ENCODE measurements at places on chromosomes 2 and 18.
A peak's percentile ranks its signal among the peaks of the same experiment; 100 is the strongest.

DNA sequence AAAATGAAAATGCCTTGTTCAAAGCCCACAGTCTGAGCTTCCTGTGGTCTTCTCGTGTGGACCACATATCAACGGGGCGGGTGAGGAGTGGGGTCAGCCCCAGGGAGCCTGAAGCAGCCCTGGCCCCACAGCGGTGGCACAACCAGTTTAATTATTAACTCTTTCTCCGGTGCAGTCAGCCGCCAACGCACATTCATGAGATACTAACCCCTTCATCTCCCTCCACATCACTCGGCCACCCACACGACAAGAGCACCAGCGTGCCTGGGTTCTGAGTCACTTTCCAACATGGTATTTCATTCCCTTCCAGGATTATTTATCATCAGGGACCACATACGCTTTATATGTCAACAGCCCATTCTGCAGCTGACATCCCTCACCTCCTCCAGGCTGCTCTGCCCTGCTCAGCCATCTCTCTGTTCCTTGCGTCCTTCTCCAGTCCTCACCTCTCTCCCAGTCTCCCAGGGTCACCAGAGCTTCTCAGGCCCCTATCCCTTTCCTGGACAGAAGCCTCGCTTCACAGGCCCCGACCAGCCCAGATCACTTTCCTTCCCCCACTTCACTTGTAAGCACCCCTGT is 48.0 kb upstream of the ID2 start:
- peak; percentile 24 for DNase-seq

GRCh38 chr2:144995482-144995881 is 475.6 kb upstream of the ZEB2 start:
- no peak for DNase-seq

DNA sequence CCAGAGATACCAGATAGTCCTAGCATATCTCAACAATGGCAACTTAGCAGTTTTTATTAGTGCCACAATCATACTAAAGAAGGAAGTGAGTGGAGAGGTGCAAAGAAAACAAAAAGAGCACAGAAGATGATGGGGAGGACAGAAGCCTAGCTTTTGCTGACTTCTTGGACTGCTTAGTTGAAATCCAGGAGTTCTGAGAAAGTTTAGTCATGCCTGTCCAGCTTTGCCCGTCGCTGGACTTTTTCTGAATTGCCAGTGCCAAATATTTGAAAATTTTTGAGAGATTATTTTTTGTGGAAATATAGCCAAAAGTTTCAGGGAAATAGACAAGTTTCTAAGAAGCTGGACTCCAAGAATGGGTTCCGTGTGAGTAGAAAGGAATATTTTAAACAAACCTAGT is 558.7 kb upstream of the TNP1 start:
- no peak for DNase-seq

DNA sequence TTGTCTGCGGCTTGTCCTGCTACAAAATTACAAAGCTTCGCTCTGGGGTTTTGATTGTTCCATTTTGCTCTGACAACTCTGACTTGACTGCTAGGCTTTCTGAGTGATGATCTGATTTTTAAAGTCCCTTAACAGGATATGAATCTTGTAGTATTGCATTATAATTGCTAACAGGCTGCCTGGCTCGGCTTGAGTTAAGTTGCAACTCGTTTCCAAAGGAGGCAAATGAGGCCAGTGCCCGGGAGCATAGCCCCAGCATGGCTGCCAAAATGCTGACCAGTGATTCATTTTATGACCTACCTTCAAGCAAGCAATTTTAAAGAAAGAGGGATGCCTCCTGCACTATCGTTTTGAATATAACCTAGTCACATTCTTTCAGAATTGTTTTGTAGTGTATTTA is 135.4 kb downstream of the COL6A3 start:
- no peak for DNase-seq

GRCh38 chr2:162368494-162368893 is 24.6 kb downstream of the GCA start:
- DNase-seq: no peak

- DNase-seq: no peak
These were observed 102.2 kb upstream of the MSH2 start for GRCh38 chr2:47300609-47301276.

GRCh38 chr2:195369218-195369587 is 287.8 kb upstream of the SLC39A10 start:
- no peak for DNase-seq

DNA sequence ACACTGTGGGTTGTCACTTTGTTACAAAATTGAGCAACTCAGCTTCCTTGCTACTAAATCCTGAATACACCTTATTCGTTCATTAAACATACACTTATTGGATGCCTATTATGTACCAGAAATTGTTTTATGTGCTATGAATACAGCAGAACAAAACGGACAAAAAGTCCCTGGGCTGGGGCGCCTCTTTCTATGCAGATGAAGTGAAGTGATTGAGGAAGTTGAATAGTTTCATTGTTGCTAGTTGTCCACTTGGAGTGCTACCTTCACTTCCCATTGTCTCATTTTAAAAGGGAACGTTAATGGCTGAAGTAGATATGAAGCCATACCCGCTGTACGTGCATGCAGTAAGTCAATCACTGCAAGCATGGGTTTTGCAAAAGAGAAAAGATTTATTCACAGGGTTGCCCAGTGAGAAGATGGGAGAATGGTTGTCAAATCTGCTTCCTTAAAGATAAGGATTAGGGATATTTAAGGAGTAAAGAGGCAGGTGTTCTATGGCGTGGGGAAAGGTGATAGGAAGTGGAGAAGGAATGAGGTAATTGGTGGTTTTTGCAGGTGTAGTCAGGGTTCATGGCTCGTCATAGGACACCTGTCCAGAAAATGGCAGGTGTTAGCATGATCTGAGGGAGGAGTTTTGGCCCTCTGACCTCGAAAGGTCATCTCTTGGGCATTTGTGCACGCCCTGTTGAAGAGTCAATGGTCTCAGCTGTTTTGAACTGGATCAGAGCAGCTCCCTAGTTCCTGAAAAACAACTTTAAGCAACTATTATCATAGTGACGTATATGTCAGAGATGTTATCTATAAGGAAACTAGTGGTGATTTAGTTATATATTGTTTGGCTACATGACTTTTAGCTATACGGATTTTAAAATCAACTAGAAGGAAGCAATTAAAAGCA is 23.5 kb downstream of the TRPM8 start:
- no peak for DNase-seq

DNA sequence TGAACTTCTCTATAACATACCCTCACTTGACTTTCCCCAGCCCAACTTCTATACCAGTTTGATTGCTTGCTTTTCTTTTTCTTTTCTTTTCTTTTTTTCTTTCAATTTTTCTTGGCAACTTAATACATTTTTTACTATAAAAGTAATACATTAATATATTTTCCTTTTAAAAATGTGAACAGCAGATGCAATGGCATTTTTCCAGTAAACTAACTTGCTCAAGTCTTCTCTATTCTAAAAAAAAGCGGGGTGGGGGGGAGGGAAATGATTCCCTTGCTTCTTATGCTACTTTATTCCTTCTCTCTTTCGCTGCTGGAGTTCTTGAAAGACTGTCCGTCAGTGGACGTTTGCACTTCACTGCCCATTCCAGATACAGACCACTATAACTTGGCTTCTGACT is 70.5 kb downstream of the RBMS1 start:
- no peak for DNase-seq

DNA sequence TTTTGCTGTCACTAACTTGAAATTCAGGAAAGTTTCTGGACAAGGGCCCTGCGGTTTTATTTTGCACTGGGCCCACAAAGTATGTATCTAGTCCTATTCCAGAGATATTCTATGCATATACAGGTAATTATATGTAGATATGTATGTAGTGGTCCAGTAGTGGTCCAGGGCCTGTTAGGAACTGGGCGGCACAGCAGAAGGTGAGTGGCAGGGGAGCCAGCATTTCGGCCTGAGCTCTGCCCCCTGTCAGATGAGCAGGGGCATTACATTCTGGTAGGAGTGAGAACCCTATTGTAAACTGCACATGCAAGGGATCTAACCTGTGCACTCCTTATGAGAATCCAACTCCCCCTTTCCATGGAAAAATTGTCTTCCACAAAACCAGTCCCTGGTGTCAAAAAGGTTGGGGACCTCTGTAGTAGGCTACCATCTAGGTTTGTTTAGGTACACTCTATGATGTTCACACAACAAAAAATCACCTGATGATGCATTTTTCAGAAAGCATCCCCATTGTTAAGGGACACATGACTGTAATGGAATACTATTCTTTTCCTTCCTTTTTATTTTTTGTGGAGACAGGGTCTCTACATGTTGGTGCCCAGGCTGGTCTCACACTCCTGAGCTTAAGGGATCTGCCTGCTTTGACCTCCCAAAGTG is 2.8 kb upstream of the PPP4R3B start:
- DNase-seq: no peak

DNA sequence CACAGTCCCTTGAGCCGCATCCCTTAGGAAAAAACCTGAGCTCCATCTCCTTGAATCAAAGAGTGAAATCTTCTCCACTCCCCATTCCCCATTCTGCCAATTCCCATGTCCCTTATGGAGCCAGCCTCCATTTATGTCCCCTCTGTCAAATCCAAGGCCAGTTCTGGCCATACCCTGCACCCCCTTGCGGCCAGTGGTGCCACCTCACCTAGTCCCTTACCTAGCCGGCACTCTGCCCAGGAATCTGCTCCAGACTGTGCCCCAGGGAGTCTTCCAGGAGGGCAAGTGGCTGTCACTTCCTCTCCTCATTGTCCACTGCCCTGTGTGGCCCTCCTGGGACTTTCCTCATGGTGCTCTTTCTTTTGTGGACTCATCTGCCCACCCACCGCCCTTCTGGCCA is 195.4 kb upstream of the RMP24 start:
- no peak for DNase-seq

DNA sequence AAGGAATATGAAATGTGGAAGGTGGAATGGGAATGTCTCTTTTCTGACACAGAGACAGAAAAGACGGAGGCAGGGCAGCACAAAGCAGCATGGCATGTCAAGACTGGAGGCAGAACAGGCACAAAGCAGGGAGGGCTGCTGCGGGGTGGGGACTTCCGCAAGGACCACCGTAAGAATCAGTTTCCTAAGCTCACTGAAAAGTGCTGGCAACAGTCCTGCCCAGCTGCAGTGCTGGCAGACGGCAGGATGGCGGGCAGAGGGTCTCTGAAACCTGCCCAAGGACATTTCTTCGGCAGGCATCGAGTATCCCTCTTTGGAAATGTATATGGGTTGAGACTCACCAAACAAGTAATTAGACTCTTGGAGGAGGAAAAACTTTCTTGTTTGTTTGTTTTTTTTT is 54.9 kb downstream of the FAM178B start:
- no peak for DNase-seq

DNA sequence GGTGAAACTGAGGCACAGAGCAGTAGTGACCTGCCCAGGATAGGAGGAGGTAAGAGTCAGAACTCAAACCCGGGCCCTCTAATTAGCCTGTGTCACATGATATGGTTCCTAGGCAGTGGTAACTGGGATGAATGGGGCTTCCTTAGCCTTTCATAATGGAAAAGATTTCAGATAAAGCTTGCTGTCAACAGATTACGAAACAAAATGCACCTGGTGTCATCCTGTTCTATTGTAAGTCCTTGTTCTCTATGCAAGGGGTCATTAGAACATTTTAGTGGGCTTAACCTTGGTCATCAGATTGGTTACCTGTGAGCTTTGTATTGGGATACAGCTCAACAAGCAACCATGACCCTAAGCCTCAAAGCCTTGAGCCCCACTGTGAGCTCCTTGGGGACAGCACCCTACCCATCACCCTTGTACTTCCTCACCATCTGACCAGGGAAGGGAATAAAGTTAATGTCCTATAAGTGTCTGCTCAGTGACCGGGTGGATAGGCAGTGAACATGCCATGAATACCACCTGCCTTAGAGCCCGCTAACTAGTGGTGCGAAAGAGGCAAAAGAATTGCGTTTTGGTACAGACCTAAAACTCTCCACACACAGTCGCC is 70.3 kb upstream of the RMDN2 start:
- DNase-seq: no peak

GRCh38 chr2:82790206-82791021 is 1668.7 kb downstream of the SUCLG1 start:
- no peak for DNase-seq

DNA sequence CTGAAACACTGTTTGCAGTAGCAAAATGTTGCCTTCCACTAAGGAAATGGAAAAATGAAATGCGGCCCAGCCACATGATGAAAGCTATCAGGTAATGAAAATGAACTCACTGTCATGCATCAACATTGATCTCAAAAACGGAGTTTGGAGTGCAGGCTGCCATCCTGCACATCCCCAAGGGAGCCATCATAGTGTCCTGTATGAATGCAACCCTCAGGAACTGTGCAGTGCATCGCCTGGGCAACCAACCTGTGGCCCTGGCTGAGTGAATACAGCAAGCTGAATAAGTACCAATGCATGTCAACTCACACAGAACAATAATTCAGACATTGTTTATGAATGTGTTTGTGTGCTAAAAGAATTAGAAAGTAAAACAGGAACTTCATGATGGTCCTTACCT is 23.1 kb upstream of the TXNDC2 start:
- no peak for DNase-seq

DNA sequence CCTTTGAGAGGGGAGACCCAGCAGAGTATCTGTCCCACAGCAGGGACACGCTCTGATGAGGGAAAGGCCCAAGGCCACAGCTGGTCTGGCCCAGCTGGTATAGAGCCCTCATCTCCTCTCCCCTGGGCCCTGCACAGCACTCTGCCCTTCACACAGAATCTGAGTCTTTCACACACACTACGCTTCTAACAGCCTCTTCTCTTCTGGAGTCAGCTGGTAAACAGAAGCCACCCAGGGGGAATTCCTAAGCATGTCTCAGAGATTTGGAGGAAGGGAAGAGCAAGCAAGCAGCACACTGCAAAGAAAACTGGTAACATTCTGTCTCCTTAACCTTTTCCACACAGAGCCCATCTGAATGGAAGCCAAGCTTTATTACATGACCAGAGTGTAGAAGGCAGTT is 121.1 kb upstream of the ACAA2 start:
- DNase-seq: no peak

GRCh38 chr2:207819021-207819797 is 49.5 kb upstream of the FZD5 start:
- no peak for DNase-seq

DNA sequence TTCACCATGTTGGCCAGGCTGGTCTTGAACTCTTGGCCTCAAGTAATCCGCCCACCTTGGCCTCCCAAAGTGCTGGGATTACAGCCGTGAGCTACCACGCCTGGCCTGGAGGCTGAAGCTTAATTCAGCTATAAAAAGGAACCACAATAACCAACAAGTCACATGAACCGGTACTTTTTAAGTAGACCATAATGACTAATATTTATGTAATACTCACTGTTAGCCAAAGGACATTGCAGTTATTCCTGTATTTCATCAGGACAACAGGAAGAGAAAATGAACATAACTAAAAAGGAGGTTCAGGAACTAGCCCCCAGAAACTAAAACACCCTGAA is 49.0 kb upstream of the TMEM87B start:
- DNase-seq: no peak

DNA sequence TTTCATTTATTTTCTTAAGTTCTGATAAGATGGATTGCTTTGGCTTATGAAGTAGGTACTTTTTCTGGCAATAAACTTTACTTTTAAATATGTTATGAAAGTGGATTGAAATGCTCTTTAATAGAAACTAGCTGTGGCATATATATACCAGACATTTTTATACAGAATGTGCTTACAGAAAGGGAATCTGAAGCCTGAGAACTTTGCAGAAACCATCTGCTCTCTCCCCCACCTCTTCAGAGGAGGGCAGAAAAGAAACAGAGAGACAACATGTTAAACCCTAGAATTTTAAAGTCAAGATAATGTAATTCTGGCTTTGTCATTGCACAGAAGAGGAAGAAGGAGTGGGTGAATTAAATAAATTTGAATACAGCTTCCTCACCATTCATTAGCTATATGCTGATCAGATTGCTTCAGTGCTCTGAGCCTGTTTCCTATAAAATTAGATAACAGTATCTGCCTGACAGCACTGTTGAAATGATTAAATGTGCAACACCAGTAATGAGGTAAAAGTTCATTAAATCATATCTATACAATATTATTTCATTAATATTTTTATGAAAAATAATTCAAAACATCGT is 247.3 kb downstream of the CNTNAP5 start:
- DNase-seq: no peak

All from activated CD4-positive, alpha-beta T cell treated with anti-CD3 and anti-CD28 coated beads, Interleukin-2, amount 50 U/mL, for 48 hours (primary cell).